Amygdala (tissue), 56 donors: ENCODE measurements at places on chromosomes 4 and X.

- DNase-seq = no peak
Measured at GRCh38 chrX:5051831-5052491, 1176.7 kb downstream of the NLGN4X start.

DNA sequence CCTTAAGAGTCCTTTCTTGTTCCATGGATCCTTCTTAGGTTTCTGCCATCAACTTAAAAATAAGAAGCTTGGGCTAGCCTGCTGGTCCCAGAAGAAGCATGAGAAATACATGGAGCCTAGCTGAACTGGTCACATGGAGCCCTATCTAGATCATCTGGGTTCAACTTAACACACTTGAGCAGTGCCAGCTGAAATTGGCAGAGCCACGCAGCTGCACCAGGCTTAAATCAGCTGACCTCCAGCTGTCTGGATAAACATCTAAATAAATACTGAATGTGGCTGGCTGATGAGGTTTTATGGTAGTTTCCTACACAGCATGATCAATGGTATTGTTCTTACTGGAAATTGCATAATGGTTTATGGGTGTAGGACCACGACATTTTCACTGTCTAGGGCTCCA is 598.4 kb upstream of the FAM241A start:
- no peak for DNase-seq

- no peak for DNase-seq
Measured at GRCh38 chrX:86171366-86171765, 23.1 kb downstream of the DACH2 start.

GRCh38 chr4:24070117-24070516 is 180.3 kb upstream of the PPARGC1A start:
- DNase-seq = no peak

- DNase-seq = no peak
Measured at GRCh38 chr4:110634350-110635162, 11.7 kb upstream of the PITX2 start.

DNA sequence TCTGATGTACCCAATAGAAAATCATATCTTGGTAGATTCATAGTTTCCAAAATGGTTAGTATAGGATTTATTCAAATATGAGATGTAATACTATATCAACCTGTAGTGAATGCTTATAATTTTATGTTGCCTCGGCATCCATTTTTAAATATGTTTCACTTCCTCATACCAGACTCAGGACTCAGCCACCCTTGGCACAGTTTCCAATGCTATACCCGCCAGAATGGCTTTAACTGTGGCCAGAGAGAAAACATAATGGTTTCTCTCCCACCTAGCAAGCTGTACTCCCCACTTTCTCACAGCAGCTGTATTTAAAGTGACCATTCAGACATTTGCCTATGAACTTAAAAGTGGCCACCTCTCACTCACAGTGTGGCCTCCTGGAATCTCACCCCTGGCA is 466.6 kb upstream of the PABPC4L start:
- DNase-seq = no peak

- no peak for DNase-seq
Measured at GRCh38 chr4:20091781-20092180, 159.9 kb upstream of the SLIT2 start.

DNA sequence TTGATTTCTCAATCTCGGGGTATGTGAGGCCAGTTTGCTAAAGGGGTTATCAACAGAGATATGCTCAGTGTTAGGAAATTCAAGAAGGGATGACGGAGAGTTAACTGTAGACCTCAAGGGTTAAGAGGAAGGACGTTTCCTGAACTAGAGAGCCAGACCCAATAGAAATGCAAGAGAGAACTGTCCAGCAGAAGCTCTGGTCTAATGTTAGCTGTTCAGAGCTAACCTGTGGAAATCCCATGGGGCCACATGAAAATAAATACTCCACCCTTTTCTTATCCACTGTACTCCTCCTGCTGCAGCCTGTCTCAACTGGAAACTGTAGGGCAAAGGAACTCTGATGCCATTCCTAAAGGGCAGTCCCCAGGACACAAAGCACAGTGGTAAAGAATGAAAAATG is 274.3 kb downstream of the DMD start:
- DNase-seq = no peak

DNA sequence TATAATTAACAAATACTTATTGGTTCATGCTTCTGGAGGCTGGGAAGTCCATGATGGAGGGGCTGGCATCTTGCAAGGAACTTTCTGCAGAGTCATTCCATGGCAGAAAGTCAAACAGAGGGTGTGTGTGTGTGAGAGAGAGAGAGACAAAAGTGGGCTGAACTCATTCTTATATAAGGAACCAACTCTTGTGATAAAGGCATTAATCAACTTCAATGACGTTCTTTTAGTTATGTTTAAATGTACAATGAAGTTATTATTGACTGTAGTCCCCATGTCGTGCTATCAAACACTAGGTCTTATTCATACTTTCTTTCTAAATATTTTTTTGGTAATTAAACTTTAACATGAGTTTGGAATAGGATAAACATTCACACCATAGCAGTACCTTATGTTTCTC is 1408.8 kb downstream of the STIM2 start:
- DNase-seq = no peak

GRCh38 chrX:33133320-33133719 is 78.0 kb downstream of the DMD start:
- no peak for DNase-seq

DNA sequence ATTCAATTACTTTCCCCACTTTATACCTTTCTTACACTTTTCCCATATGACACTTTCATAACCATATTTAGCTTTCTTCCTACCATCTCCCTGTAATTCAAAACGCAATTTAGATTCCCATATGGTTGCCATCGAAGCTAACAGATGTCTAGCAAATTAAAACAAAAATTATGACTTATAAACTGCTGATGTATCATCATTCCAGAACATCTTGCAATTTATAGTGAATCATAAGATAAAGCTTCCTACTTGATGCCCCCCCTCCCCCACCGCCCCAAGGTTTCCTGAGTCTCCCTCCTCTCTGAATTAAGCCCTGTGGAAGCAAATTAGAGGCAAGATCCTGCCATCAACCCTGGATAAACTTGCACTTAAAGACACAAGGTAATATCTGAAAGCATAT is 5.4 kb downstream of the TSPAN5 start:
- DNase-seq = no peak
